ENCODE measurements at places on chromosomes 11 and 22.
A peak's percentile ranks its signal among the peaks of the same experiment; 100 is the strongest.

DNA sequence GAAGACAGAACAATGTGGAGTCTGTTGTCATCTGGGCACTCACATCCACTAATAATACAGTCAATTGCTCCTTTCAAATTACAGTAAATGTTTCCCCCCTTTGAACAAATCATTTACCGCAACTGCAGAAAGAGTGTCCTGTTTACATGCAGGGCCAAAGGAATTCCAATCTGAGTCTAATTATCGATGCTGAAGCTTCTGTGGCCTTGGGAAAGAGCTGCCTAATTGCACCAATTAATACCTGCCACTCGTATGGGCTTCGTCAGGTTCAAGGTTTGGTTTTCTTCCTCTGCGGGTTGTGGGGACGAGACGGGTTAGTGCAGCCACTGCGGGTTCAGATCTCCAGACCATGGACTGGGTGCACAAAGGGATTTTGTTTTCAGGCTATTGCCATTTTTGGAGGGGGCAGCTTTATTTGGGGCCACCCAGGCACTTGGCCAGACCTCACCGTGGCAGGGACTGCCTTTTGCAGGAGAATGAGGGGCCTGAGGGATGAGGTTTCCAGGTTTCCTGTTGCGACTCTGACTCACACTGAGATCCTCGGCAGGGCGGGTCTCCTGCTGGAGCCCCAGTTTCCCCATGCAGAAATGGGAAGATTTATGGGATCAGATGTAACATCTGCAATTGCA lies 147.6 kb downstream of the MIAT start:
- no peak for DNase-seq

- DNase-seq = no peak
Measured at GRCh38 chr11:41201156-41201555, 258.3 kb downstream of the LRRC4C start.

DNA sequence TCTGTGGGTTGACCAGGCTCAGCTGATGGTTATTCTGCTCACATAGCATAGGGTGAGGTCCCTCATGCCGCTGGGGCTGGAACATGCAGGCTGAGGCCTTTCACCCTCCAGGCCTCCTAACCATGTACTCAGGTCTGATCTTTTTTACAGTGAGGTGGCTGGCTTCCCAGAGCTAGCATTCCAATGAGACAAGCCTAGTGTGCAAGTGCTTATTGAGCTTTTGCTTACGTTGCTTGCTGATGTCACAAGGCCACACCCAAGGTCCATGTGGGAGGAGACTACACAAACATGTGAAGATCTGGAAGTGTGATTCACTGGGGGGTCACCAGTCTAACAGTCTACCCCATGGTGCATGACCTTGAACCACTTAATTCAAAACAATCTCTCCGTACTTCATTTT lies 33.9 kb downstream of the ISX start:
- no peak for DNase-seq

DNA sequence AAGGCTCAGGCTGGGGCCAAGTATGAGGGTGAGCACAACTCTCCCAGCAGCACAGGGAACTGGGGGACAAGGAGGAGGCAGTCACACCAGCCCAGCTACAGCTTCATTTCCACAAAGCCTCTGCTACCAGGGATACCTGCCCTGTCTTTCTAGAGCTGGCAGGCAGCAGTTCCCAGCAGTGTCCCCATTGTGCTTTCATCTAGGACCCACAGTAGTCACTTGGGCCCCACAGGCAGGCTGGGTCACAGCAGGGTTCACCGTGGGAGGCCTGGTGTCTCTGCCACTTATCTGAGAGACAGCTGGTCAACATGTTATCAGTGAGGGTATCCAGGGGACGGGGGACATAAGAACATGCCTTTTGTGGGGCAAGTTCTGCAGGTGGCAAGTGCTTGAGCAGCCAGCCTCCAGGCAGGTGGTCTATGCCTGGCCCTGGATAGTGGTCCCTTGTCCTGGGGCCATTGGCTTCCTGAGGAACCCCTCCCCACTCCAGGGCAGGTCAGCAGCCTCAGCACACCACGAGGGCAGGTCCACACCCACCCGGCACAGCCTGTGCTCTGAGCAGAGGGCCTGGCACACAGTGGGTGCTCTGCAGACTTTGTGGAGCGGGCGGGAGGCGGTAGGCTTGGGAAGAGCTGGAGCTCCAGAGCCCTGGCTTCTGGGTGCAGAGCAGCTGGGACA lies 29.9 kb downstream of the GNAZ start:
- no peak for DNase-seq

DNA sequence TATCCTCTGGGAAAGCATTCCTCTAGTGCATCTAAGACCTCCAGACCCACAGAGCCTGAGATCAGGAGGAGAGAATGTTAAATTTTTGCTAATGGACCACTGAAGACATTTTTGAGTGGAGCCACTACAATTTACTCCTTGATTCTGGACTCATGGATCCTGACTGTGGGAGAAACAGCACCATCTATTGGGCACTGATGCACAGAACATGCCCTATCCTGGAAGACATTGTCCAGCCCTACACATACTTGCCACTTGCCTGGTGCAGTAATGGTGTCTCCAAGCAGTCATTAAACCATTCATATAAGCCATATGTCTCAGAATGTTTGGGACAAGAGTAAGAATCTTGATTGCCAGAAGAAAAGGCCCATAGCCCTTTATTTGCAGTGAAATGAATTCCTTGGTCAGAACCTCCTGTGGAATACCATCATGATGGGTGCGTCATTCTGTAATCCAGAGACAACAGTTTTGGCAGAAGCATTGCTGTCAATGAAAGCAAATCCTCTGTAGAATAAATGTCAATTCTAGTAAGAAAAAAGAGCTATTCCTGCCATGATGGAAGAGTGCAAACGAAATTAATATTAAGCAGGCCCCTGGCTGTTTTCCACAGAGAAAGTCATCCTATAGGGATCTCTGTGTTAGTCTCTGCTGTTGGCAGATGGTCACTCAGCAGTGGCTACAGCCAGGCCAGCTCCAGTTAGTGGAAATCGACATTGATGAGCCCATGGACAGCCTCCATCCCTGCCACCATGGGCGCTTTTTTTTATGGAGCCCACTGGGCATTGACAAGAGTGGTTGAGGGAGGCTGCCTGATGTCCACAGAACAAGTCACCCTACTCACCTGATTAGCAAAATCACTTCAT lies 43.5 kb downstream of the GGTLC2 start:
- DNase-seq = no peak

GRCh38 chr11:15873501-15873900 lies 482.8 kb downstream of the SOX6 start:
- no peak for DNase-seq

GRCh38 chr11:118148856-118149255 lies 3.8 kb downstream of the SCN4B start:
- no peak for DNase-seq

DNA sequence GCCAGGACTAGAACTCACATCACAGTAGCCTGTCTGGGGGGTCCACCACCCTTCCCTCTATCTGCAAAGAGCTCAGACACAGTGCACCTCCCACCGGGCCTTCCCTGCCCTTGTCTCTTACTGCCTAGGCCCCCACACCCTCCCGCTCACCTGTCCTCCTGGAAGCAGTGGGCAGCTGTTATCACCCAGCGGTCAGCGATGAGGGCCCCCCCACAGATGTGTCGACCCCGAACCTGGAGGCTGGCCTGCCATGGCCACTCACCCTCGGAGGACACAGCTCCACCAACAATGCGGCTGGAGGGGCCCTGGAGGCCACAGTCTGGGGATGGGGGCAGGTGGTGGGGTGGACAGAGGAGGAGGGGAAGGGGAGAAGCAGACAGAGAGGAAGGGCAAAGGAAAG lies 18.8 kb downstream of the KCTD17 start:
- DNase-seq = no peak

DNA sequence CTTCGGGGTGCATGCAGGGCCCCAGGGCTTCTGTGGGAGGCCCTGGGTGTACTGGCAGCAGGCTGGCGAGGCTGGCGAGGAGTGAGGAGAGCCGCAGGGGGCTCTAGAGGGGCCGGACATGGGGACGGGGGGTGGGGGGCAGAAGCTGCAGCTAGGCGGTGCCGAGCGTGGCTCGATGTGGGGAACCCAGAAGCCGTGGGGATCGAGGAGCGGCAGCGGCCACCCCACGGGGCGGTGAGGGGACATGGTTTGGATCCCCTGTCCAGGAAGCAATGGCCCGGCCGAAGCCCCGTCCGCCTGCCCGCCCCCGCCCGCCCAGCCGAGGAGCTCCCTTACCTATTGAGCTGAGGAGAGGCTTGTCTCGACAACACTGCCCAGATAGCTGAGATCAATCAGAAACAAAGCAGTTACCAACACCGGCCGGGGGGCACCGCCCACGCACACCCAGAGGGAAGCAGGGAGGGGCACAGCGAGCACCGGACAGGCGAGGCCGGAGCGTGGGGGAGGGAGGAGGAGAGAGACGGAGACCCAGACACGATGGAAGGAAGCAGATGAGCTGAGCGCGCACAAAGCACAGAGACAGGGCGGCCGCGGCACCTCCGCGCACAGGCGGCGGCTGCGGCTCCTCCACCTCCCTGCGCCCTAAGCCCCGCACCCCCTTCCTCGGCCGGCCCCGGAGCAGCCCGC lies 38.7 kb downstream of the IGSF9B start:
- no peak for DNase-seq

GRCh38 chr11:7442588-7443215 lies 42.6 kb upstream of the OLFML1 start:
- peak; percentile 47 for DNase-seq

- DNase-seq = no peak
Measured at GRCh38 chr11:74932169-74932568, 16.7 kb downstream of the XRRA1 start.

GRCh38 chr11:112529071-112529470 lies 268.4 kb upstream of the PLET1 start:
- no peak for DNase-seq

- DNase-seq = no peak
Measured at GRCh38 chr11:71301858-71302533, 49.6 kb upstream of the SHANK2 start.

- DNase-seq = no peak
Measured at GRCh38 chr11:121596195-121597155, 143.7 kb upstream of the SORL1-AS1 start.

GRCh38 chr22:32788904-32789624 lies 12.4 kb upstream of the TIMP3 start:
- no peak for DNase-seq

GRCh38 chr11:15286465-15286864 lies 171.7 kb downstream of the INSC start:
- no peak for DNase-seq

DNA sequence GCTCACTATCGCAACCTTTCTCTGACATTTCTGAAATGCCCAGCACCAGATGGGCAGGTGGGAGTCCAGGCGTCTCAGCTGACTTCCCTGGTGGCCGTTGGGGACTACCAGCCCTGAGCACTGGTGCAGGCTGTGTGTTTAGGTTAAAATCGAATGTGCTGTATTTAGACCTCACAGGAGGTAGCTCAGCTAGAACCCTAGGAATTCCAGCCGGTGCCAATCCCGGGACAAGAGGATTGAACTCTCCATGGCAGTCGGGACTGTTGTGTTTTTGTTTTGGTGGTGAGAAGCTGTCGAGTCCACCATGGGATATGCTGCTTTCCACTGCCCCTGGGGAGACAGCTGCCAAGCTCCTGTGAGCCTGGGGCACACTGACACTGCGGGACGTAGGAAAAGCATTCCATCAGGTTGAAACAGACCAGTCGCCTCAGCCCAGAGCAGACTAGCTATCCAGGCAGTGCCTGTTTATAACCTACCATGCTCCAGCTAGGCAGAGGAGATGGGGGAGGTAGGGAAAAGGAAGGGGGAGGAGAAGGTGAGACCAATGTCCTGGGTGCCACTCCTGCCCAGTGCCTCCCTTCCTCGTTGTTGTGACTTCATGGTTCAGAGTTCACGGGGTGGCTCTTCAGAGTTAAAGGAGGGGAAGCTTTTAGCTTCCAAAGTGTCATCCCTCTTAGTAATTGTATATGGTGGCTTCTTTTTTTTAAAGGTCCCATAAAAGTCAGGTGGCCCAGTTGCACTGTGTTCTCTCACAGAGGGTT lies 53.0 kb downstream of the MICAL2 start:
- no peak for DNase-seq

GRCh38 chr22:49664891-49665290 lies 162.8 kb downstream of the BRD1 start:
- DNase-seq = no peak
